ENCODE measurements at places on chromosomes 1 and 21. TPM values are rescaled to one million over a fixed set of nuclear protein-coding genes. Genes with fewer than 3 reads are reported as not detected.

LCE3D gene
- not detected for polyA plus RNA-seq

CELA3B gene
- polyA plus RNA-seq = not detected

VHLL gene
- polyA plus RNA-seq = not detected

PTPRF gene
- polyA plus RNA-seq = 96.0 TPM

IL19 gene
- not detected for polyA plus RNA-seq

OPRD1 gene
- 0.08 TPM for polyA plus RNA-seq

SYPL2 gene
- 3.0 TPM for polyA plus RNA-seq

MARK1 gene
- 4.5 TPM for polyA plus RNA-seq

SDC3 gene
- 51.0 TPM for polyA plus RNA-seq

F5 gene
- polyA plus RNA-seq = 20.4 TPM

SIM2 gene
- polyA plus RNA-seq = 0.35 TPM

ITLN1 gene
- polyA plus RNA-seq = 34.9 TPM

SLC16A4 gene
- polyA plus RNA-seq = 8.3 TPM

JAM2 gene
- polyA plus RNA-seq = 3.6 TPM

RGS13 gene
- 1.1 TPM for polyA plus RNA-seq

NBPF19 gene
- 3.7 TPM for polyA plus RNA-seq

EPRS1 gene
- 49.7 TPM for polyA plus RNA-seq

WNT3A gene
- polyA plus RNA-seq = not detected

FCRL2 gene
- polyA plus RNA-seq = not detected

EFNA3 gene
- 13.1 TPM for polyA plus RNA-seq

IL6R gene
- 39.2 TPM for polyA plus RNA-seq

CIART gene
- polyA plus RNA-seq = 7.1 TPM

TINAGL1 gene
- 64.4 TPM for polyA plus RNA-seq

RIPPLY3 gene
- 1.0 TPM for polyA plus RNA-seq

BCAN gene
- polyA plus RNA-seq = not detected

PGLYRP4 gene
- polyA plus RNA-seq = not detected

MAEL gene
- 0.45 TPM for polyA plus RNA-seq

All from hepatocyte (in vitro differentiated cells).